ENCODE measurements at places on chromosomes 1 and 21. TPM values are rescaled to one million over a fixed set of nuclear protein-coding genes. Genes with fewer than 3 reads are reported as not detected.

Gene CADM3
- 5.9 TPM for total RNA-seq

Gene DCST1
- not detected for total RNA-seq

Gene SDC3
- 147 TPM for total RNA-seq

Gene ANGPTL1
- total RNA-seq: 18.8 TPM

Gene FABP3
- total RNA-seq: 4.1 TPM

Gene LRRIQ3
- total RNA-seq: 1.1 TPM

Gene IRF6
- 3.1 TPM for total RNA-seq

DNA sequence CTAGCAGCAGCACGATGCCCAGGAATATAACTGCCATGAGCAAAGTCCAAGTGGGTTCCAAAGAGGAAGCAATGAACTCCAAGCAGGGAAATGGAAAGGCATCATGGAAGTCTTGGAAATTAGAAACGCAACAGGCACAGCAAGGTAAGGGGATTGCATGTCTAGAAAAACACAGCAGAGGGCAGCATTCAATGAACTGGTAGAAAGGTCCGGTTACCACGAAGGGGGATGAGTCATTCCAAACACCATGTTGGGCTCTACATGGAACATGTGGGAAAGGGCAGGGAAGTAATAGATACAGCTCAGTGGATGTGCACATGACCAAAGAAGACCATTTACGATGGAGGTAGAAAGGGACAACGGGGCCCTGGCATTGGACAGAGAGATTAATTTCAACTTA is 36.4 kb downstream of the RXRG start:
- no peak for DNase-seq

DNA sequence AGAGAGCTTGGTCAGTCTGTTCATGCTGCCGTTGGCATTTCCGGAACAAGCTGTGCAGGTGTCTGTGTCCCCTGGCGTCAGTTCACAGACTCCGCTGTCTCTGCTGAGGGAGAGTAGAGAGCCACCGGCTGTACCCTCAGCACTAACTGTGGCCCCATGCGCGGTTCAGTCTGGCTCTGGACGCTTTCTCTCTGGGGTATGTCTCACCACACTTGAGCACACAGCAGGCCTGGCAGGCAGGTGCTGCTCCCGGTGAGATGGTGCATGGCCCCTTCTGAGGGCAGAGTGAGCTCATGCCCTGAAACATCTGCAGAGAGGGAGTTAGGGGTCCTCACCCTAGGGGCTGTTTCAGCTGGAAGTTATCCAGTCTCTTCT is 60.0 kb upstream of the TLR5 start:
- no peak for DNase-seq

GRCh38 chr1:207054491-207054890 is 1.4 kb downstream of the PFKFB2 start:
- no peak for DNase-seq

- DNase-seq: peak; percentile 85
Observed at GRCh38 chr1:54404939-54405897, 976 bp downstream of the SSBP3 start.

- no peak for DNase-seq
Observed at GRCh38 chr1:178798232-178798861, 72.5 kb downstream of the ANGPTL1 start.

- DNase-seq: no peak
Observed at GRCh38 chr1:84271441-84272151, 29.9 kb upstream of the SAMD13 start.

DNA sequence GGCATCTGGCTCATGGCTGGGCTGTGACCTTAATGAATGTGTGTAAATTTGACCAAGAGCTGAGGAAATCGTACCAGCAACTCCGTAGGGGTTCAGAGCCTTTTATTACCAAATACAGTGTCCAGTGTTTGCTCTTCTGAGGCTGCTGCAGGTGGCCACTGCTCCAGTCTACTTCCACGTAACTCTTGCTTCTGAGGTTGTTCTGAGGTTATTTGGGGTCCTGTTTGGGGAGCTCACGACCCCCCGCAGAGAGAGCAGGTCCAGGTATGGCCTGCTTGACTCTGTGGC is 33.6 kb downstream of the MAN1C1 start:
- DNase-seq: no peak

DNA sequence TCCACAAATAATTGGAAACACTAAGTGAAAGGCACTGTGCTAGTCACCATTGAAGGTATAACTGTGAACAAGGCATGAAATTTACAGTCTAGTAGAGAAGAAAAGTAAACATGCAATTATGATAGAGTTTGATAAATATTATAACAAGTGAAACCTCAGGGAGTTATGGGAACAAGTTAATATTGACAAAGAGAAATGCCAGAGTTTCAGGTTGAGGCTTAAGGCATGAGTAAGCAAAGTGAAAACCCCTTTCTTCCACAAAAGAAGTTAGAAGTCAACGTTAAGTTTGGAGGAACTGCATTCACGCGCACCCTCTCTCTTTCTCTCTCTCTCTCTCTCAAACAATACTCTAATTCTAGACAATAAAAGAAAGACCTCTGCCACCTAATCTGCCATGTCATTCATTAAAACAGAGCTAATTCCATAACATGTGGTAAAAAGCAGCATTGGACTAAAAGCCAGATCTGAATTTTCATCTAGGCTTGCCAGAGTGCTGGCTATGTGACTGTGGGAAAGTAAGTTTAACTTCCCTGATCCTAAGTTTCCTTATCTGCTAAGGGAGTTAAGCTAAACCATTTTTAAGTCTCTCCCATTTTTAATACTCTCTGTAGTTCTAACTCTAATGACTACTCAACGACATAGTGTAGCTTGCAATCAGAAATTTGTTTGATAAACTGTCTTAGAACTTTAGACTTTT is 22.0 kb downstream of the SLC44A5 start:
- no peak for DNase-seq

DNA sequence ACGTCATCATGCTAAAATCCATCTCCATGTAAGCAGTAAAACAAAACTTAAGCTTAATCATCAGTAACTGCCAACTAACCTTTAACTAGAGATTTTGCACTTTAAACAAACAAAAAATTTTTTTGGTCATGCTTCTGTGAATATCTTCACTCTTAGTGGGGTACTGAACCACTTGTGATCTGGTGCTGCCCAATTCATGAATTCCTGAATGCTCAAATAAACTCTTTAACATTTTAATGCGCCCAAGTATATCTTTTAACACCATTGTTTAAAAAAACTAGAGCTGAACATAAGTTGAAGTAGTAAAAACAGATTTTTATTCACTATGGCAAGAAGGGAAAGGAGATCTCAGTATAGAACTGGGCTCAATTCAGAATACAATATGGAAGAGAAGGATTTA is 196.9 kb upstream of the USP24 start:
- DNase-seq: no peak

- DNase-seq: no peak
Observed at GRCh38 chr1:218384581-218384993, 39.5 kb downstream of the TGFB2 start.

- no peak for DNase-seq
Observed at GRCh38 chr1:100718581-100718980, 961 bp upstream of the VCAM1 start.

DNA sequence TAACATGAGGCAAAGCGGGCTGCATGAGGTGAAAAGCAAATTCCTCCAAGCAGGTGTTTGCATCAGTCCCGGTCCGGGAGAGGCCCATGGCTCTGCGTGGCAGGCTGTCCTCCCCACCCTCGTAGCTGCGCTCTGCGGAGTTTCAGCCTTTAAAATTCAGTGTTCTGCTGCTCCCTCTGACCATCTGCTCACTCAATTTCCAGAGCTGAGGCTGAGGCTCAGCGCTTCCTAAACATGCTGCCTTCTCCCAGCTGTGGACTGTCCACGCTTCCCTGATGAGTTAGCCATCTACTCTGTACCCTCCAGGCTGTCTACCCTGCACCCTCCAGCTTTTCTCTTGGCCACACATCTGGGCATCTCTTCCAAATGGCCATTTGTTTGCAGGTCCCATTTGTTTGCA is 87.7 kb downstream of the KCNJ6 start:
- DNase-seq: no peak

GRCh38 chr1:85584923-85585322 is 4.4 kb downstream of the CCN1 start:
- no peak for DNase-seq

GRCh38 chr1:117753232-117753631 is 147.4 kb downstream of the TENT5C start:
- DNase-seq: no peak

DNA sequence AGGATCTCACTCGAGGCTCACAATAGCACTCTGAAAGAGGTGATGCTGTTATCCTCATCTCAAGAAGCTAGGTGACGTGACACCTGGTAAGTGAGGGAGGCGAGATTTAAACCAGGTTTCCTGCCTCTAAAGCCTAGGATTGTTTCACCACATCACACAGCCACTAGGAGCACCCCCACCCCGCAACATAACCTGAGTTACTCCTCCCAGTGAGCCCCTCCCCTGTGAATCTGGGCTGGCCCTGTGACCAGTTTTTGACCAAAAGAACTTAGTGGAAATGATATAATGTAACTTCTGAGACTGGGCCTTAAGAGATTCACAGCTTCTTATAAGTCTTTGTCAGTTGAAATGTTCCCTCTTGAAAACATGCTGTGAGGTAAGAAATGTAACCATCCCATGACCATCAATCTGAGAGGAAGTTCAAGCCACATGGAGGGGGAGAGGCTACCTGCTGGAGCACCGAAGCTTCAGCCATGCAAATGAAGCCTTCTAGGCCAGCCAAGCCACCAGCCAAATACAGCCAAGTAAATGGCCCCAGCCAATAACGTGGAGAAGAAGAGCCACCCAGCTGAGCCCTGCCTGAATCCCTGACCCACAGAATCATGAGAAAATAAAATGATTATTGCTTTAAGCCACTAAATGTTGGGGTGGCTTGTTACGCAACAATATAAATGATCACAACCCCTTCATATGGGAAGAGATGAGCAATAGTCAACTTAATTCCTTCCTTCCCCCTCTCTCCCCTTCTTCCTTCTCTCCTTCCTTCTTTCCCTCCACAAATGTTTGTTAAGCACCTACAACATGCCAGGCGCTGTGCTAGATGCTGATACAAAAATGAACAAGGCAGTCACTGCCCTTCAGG is 61.0 kb upstream of the FAM20B start:
- no peak for DNase-seq

- DNase-seq: peak; percentile 55
Observed at GRCh38 chr1:211493876-211494653, 2.1 kb upstream of the RD3 start.

DNA sequence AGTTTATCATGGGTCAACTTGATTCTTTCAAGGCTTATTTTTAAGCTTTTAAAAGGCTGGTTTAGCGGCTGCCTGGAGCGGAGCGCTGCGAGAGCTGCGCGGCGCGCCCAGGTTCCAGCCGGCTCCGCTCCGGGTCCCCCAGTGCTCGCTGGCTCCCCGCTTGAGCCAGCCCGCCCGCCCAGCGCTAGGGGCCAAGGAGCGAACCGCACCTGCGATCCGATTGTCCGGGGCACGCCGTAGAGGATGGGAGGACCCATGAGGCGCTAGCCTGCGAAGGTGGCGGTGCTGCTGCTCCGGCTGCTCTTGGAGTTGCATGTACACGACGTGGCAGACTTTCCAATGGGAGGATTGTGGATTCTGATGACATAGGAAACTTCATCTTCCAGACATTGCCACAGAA is 9.9 kb upstream of the CFHR4 start:
- peak; percentile 70 for DNase-seq

DNA sequence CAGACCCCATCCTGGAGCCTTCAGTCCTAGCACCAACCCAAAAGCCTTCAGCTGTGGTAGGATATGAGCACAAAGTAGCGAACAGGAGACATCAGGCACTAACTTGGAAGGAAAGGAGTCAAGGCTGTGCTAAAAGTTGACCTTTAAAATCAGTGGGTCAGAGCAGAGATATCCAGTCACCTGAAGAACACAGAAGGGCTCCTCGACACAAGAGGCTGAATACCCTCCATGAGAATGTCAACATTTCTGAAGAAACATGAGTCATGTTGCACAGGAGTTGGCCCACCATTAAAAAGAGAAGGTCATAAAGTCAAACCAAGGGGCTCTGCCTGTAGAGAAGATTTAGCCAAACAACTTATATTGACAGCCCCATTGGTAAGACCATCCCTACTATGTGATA is 172.5 kb downstream of the PLPP3 start:
- DNase-seq: no peak

DNA sequence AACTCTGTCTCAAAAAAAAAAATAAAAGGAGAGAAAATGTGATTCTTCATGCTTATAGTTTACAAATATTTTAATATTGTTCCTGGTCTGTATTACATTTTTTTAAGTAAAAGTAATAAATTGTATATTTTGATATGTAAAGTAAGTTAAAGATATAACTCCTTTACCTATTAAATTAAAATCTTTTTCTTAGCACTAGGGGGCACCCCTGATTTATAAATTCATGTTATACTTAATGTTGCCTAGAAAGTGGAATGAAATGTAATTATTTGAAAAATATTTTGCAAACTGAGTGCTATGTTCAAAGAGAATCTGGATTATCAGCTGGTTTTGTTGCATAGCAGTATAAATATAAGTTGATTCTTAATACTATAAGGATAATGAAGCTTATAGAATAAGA is 49.2 kb downstream of the RALGPS2 start:
- no peak for DNase-seq

GRCh38 chr1:171623651-171624331 is 1.7 kb downstream of the MYOCOS start:
- DNase-seq: no peak

DNA sequence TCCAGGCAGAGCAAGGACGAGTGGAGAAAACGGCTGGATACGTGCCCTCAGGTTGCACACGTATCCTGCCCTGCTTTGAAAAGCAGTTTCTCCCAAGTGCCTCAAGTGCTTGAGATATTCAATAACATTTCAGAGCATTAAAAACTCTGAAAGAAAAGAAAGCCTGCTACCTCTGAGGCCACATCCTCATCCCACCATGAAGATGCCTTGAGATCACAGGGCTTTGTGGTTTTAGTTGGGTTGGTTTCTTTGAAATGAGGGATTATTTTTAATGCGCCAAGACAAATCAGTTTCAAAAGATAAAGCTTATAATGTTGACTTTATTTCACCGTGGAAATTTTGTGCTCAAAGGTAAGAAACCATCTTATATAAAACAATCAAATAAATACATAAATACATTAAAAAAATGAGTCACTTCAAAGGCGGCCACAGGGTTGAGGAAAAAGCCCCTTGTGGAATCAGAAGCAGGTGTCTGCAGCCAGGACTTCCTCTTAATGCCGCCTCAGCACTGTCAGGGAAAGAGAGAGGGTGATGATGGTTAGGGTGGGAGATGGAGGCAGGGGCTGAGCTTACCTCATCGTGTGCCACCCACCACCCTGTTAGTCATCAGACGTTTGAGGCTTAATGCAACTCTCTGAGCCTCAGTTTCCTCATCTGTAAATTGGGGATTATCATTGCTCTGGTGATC is 1.4 kb downstream of the NPPB start:
- no peak for DNase-seq

GRCh38 chr1:228288536-228289238 is 80.8 kb downstream of the OBSCN start:
- DNase-seq: peak; percentile 61

GRCh38 chr1:66444438-66445265 is 89.3 kb upstream of the SGIP1 start:
- DNase-seq: no peak

- no peak for DNase-seq
Observed at GRCh38 chr1:192311281-192311680, 5.5 kb upstream of the RGS21 start.

DNA sequence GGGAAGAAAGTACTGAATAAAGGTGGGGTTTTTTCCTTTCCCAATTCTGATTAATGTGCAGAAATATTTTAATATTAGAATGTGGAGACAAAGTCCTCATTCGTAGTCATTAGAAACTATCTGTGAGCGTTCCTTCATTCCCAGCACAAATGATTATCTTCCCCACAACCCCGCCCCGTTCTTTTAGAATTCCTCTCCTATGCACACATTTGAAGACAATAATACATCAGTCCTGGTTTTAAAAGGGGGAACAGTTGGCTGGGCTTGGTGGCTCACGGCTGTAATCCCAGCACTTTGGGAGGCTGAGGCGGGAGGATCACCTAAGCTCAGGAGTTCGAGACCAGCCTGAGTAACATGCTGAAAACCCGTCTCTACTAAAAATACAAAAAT is 876 bp downstream of the ALDH9A1 start:
- no peak for DNase-seq
